ENCODE measurements at places on chromosomes 13 and 19. TPM values are rescaled to one million over a fixed set of nuclear protein-coding genes. Genes with fewer than 3 reads are reported as not detected.

GRCh38 chr19:455031-455705 is 5.7 kb downstream of the SHC2 start:
- no peak for DNase-seq

The SHISA2 gene
- not detected for total RNA-seq

The PRR36 gene
- not detected for total RNA-seq

DNA sequence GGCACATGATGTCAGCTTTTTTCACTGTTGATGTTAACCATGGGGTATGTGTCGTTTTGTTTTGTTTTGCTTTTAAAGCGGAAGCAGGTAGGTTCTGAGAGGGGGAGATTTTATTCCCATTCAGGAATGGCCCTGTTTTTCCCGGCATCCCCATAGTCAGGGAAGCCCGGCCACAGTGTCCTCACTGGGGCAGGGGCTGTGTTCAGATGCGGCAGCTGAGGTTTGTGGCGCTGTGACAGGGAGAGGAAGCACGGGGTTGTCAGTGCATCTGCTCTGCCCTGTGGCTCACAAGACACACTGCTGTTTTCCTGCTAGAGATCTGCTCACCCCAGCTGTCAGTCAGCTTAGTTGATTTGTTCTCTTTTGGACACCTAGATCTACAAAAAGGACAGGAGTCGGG is 27.6 kb downstream of the ANKRD27 start:
- no peak for DNase-seq

DNA sequence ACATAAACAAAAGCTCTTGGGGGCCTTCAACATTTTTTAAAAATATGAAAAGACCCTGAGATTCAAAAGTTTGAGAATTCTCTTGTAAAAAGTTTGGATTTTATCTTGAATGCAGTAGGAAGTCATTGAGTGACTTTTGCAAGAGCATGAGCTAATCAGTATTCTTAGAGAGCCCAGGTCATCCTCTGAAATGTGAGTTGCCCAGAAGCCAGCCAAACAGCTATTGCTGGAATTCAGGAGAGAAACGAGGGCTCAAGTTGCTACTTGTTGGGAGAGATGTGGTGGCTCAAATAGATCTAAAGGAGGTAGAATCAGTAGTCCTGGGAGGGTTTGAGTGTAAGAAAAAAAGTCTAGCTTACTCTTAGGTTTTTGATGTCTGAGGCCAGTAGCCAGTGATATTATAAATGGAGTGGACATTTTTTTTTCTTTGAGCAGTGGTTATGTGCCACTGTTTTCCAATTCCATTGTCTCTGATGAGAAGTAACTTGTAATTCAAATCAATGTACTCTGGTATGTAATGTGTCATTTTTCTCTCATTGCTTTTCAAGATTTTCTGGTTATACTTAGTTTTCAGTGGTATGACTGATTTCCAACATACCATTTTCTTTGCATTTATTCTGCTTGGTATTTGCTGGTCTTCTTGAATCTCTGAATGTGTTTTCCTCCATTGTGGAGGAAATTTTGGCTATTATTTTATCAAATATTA is 30.7 kb downstream of the LMO7 start:
- no peak for DNase-seq

DNA sequence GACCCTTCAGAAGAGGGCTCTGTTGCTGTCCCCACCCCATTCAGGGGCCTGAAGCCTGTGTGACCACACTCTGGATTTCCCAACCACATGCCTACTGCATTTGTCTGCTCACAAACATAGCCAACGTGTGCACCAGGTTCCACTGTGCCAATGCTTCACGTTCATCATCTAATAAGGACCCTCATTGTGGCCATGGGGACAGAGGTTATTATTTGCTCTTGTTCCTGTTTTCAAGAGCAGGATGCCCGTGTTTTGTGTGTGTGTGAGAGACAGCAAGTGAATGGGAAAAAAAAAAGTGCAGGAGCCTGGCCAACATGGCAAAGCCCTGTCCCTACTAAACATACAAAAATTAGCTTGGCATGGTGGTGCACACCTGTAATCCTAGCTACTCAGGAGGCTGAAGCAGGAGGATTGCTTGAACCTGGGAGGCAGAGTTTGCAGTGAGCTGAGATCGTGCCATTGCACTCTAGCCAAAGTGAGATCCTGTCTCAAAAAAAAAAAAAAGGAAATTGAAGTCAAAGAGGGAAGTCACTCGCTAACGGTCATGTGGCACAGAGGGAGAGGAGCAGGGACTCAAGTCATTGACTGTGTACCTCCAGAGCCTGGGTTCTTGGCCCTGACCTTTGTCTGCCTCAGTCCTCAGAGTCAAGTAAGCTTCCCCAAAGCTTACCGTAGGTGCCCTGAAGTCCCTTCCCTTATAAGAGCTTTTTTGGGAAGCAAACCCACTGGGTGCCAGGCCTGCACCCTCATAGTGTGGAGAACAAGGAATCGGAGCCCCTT is 6.9 kb downstream of the B3GNT8 start:
- DNase-seq = no peak

- no peak for DNase-seq
Observed at GRCh38 chr19:23774524-23774971, 15.9 kb upstream of the ZNF681 start.

The PMIS2 gene
- total RNA-seq = not detected

- DNase-seq = no peak
Observed at GRCh38 chr13:109036078-109036780, 406.8 kb downstream of the MYO16 start.

DNA sequence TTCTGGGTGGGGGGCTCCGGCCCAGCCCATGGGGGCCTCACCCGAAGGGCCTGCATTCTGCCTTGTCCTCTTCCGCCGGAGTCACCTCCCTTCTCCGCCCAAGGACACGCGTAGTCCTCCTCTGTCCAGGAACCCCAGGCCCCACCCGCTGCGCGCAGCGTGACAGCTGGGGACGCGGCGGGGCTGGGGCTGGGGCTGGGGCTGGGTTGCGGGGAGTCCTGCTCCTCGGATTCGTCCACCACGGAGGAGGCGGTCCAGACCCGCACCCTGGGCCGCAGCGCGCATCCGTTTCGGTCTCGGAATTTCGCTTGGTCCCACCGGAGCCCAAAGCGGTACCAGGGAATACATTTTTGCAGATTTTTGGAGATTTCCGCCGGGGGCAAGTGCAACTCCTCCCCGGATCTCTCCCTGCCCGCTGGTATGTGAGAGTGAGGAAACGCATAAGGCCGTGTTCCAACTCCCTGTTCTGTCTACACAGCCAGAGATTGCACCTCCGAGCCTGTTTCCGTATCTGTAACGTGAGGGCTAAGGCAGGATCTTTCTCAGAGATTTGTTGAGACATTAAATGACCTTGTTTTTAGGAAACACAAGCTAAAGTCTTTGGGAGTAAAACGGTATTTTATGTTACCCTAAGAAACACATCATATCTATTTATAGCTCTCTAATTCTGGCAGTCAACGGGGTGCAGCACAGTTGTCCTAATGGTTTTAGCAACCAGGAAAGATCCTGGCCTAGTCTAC is at the start of gene COX7A1:
Gene COX7A1 (minus strand): TSS at position 96 of the 740 bp plus-strand sequence. CDS start 40 bp downstream, at position 56.
- no peak for DNase-seq
